Activated CD8-positive, alpha-beta memory T cell treated with anti-CD3 and anti-CD28 coated beads for 1 hour (primary cell): ENCODE measurements at places on chromosomes 1 and 21.

DNA sequence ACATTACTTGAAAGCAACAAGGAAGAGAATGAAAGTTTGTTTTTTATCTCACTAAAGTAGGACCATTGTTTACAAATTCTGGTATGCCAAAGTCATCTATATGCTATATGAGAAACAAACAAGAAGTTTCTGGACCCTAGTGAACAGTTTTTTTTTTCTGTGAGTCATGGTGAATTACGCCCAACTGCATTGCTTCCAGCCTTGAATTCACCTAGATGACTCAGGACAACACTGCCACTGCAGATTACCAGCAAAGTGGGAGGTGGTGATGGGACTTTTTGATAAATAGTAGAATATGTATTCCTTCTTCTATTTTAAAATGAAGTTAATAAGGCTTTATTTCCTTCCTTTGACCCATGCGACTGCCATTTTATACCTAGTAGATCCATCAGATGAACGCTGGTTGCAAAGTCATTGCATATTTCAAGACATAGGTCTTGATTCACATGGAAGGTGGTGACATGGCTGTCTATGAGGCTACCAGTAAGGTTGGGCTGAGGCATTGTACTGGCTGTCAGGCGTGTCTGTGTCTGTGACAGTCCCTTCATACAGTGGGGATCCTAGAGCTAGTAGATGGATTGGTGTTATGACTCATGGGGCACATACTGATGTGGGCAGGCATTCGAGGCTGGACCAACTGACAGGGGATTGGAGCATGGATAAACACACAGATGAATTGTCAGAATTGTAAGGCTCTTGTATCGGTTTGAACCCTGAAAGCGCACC, 49.1 kb upstream of the APOBEC4 start:
- no peak for DNase-seq

GRCh38 chr1:237867380-237867888, 23.3 kb downstream of the ZP4 start:
- no peak for DNase-seq

GRCh38 chr1:166167572-166167925, 748 bp upstream of the FAM78B start:
- no peak for DNase-seq

DNA sequence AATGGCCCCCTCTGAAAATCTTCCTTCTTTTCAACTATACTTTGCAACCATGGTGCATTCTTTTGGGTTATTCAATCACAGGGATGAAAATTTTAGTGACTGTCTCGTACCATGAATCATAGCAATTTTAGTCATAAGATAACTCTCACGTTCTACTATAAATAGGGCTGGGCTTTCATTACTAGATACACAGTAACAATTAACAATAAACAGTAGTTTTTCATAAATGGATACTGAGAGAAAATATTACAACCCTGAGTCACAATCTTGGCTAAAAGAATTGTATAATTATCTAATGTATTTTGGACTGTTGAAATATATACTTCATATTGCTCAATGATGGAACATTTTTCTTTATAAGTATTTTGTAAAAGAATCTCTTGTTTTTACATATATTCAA, 96.1 kb downstream of the TEX35 start:
- DNase-seq: no peak

DNA sequence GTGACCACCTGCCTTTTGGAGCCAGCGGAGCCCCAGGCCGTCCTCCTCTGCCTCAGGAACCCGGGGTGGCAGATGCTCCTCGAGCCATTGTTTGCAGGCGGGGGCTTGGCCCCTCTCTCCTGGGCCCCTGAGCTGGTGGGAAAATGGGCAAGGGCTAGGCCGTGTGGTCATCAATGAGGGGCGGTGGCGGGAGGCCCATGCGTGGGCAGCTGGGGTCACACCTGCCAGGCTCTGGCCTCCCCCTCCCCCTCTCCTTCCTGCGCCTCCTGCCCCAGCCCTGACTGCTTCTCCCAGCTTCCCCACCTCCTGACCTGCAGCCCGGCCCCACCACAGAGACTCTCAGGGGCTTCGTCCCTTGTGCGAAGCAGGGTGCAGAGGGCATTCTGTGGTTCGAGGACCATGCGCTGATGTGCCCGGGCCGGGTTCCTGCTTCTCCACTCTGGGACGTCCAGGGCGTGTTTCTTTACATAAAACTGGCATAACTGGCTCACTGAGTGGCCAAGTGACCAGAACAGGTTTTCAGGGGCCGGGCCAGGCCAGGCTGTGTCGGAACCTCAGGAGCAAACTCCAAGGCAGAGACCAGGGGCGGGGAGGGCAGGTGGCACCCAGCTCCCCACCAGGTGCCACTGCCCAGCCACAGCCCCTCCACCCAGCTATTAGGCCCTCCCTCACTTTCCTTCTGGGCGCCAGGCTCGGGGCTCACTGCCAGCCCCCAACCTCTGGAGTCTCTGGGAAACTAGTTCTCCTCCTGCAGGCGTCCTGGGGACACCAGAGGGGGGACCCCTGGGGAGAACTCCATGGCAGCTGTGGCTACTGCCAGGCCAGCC, 9.3 kb downstream of the SAMD11 start:
- no peak for DNase-seq
